Stimulated activated effector memory CD8-positive, alpha-beta T cell treated with anti-CD3 and anti-CD28 coated beads, Interleukin-12 subunit alpha, Interleukin-12 subunit beta, amount 100 ng/mL, for 72 hours (primary cell): ENCODE measurements at places on chromosomes 1 and 21.

- DNase-seq = peak; percentile 64
Observed at GRCh38 chr1:25922971-25923552, 16.8 kb upstream of the STMN1 start.

DNA sequence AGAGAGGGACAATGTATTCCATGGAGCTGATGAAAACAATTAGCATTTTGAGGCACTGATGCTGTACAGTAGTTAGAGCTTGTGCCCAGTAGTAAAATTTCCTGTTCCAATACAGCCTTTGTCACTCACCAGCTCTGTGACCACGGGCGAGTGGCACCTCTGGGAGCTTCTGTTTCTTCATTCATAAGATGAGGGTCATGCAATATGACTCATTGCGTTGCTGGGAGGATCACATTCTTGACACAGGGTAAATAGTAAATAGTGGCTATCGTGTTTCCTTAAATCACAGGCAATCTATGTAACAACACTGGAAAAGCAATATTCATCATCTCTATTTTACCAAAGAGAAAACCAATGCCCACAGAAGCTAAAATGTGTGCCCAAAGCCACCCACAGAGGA, 4.5 kb upstream of the LRRC52 start:
- no peak for DNase-seq

- no peak for DNase-seq
Observed at GRCh38 chr1:225480825-225481434, 53.1 kb upstream of the LBR start.

GRCh38 chr1:234820597-234820996, 210.6 kb upstream of the IRF2BP2 start:
- DNase-seq = no peak

- no peak for DNase-seq
Observed at GRCh38 chr1:50972766-50973165, 2.7 kb downstream of the CDKN2C start.

DNA sequence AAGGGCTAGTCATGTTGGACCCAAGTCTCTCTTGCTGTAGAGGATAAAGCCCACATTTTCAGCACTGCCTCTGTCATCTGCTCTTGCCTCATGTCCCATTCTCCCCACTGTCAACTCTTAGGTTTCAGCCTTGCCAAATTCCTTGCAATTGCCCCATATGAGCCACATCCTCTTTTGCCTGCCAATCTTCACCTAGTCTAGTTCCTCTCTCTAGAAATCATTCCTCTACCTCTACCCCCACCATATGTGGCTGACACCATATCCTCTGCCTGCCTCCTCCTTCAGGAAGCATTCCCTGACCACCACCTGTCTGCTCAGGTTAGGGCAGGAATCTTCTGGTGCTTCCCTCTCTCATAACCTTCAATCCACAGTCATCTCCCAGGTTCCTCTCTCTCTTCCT, 38.2 kb downstream of the SLC9A1 start:
- no peak for DNase-seq

- no peak for DNase-seq
Observed at GRCh38 chr1:64019818-64020217, 183.6 kb upstream of the UBE2U start.

- no peak for DNase-seq
Observed at GRCh38 chr1:71918630-71919029, 363.7 kb downstream of the NEGR1 start.

GRCh38 chr1:25568090-25568833, 24.9 kb downstream of the LDLRAP1 start:
- no peak for DNase-seq

GRCh38 chr1:110921953-110922352, 41.8 kb downstream of the LRIF1 start:
- no peak for DNase-seq

DNA sequence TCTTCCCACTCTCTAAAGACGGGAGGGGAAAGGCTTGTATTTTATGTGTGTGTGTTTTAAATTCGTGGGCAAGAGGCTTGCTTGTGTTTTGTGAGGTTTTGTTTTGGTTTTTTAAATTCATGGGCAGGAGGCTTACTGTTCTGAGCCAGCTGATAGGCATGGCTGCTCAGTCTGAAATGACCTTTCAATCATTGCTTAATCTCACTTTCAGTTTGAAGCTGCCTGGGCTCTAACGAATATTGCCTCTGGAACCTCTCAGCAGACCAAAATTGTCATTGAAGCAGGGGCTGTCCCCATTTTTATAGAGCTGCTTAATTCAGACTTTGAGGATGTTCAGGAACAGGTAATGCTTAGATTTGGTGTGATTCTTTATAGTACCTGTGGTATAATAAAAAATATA, 20.3 kb upstream of the TXLNA start:
- no peak for DNase-seq

DNA sequence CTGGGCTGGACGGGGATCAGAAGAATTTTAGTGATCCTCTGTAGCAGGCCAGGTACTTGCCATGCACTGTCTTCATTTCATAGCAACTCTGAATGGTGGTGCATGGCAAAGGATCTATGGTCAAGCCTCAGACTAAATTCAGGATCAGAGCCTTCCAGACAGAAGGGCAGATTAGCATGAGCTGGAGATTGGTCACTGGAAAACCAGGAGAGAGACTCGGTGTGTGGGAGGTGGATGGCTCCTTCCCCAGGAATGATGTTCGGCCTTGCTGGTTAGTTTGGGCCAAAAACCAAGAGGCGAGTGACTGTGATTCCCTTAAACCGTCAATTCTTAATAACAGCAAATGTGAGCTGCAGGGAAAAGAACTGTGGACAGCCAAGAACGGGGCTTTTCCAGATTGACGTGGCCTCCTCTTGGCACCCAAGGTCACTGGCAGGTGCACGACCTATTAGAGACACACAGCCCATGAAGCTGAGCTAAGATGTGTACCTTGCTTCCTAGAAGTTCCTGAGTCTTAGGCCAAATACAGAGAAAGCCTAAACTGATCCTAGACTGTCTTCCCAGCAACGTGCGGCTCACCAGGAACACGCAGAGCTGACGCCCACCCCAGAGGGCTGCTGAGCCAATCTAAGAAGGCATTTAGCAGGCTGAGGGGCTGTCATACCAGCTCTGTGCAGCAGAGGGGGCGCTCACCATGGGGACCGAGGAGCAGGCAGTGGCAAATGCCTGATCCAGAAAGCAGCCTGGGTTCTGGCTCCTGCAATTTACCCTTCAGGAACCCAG, 18.5 kb downstream of the ALDH4A1 start:
- peak; percentile 68 for DNase-seq

DNA sequence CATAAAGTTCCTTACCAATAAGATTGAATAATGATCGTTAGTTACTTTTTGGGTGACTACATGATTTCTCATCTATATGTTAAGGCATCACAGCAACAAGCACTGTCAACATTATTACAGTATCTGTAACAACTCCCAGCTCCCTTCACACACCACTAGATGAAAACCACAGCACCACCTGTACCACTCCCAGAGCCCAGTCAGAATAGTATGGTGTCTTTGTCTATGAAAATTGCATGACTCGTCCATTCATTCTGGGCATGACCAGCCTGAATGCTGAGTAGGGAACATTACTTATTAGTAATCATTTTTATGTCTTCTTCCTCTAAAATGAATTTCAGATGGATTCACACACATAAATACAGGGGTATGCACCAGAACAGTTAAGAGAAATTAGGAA, 7.0 kb downstream of the OLFML2B start:
- no peak for DNase-seq

GRCh38 chr1:202164271-202165037, 4.1 kb upstream of the PTPN7 start:
- DNase-seq = peak; percentile 84
